SW480 (cell line): ENCODE measurements at places on chromosomes 5 and 9.

GRCh38 chr5:142720641-142721271 lies 34.9 kb upstream of the FGF1 start:
- DNase-seq: peak; percentile 96

DNA sequence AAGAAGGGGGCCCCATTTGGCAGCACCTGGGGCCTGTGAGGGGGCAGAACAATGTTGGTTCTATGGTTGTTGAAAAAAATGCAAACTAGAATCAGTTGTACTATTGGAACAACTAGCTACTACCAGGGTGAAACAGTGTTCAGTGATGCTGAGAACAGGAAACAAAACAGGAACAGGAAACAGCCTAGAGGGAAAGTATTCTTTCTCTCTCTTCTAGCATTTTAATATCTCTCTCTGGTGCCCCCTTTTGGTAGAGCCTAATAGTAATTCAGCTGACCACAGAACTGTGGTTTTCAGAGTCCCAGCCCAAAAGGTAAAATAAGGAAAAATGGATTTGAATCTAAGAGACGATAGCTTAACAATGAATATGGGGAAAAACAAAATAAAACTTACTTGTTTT lies 138.0 kb upstream of the KCNN2 start:
- DNase-seq: no peak

DNA sequence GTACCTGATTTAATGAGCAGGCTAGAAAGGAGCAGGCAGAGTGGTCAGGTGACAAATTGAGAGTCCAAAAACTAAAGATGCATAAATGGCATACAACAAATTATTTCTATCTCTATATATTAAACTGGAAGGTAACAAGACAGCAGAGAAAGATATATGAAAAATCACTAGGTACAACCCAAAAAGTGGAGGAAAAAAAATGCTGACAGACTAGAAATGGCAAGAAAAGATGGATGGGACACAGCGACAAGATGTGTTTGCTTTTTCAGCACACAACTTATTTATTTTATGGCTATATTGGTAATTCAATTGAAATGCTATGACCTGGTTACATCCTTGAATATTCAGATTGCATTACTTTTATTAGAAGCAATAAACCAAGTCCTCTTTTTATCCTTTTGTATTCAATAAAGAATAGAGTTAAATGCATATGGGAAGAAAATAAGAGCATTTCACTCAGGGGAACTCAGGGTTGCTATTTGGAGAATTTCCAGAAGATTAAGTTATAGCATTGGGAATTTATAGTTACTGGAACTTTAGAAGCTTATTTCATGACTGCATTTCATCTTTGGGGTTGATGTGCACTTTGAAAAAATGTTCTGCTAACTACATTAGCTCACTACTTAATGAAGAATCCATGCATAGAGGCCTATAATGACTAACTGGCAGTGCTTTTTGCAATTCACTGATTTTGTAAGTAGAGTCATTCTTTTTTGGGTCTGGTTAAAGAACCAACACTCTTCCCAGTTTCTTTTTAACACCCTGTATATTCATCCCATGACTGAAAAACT lies 566.6 kb upstream of the TUSC1 start:
- DNase-seq: no peak

DNA sequence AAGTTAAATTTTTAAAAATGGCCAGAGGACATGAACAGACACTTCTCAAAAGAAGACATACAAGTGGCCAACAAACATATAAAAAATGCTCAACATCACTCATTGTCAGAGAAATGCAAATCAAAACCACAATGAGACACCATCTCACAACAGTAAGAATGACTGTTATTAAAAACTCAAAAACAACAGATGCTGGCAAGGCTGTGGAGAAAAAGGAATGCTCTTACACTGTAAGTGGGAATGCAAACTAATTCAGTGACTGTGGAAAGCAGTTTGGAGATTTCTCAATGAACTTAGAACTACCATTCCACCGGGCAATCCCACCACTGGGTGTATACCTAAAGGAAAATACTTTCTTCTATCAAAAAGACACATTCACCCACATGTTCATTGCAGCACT lies 168.5 kb upstream of the PIK3R1 start:
- no peak for DNase-seq

DNA sequence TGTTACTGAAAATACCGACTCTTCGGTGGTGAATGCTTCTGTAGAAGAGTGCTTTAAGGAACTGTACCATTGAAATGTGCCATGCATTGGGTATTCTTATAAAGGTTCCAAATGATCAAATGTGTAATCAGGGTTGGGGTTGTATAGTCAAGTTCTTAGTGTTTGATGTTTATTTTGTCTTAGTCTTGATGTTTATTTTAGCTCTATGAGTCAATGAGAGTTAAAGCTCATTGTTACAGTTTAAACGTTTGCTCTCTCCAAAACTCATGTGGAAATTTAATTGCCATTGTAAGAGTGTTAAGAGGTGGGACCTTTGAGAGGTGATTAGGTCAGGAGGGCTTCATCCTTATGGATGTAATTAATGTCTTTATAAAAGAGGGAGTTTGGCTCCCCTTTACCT lies 153.0 kb downstream of the FER start:
- DNase-seq: no peak

DNA sequence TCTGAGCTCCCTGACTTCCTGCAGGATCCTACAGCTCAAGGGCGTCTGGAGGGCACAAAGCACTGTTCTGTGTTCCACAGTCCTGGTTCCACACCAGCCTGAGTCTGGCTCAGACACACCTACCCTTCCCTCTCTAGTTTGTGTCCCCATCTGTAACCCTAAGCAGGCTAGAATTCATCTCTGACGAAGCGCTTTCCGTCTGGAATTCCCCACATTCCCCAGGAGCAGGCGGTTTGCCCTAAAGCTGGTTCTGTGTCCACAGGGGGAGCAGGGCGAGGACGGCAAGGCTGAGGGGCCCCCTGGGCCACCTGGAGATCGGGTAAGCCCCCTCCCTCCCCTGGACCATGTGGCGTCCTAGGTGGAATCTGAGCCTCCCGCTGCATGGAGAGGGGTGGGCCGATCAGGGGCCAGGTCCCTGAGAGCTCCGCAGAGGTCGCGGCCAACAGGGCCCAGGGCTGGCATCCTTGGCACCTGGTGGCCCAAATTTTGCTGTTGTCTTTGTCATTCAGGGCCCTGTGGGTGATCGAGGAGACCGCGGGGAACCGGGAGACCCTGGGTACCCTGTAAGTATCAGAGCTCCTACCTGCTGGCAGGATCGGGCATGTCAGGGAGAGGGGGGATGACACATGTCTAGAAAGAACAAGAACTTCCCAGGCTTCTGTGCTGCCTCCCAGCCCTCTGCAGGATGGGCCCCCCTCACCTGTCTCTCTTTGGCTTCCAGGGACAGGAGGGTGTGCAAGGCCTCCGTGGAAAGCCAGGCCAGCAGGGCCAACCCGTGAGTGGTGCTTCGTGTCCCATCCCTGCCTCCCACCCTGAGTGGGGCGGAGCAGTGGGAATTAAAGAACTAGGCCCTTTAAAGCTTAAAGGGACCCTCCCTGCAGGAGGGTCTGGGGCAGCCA lies 34.5 kb upstream of the ORM1 start:
- peak; percentile 32 for DNase-seq

GRCh38 chr9:94176608-94177007 lies 82.5 kb upstream of the ZNF169 start:
- no peak for DNase-seq

DNA sequence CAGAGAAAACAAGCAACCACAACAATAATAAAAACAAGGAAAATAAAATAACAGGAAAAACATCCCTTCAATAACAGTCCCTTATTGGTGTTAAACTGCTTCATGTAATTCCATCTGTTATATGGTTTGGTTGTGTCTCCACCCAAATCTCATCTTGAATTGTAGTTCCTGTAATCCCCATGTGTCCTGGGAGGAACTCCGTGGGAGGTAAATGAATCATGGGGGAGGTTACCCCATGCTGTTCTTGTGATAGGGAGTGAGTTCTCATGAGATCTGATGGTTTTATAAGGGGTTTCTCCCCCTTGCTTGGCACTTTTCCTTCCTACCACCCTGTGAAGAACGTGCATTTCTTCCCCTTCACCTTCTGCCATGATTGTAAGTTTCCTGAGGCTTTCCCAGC lies 369.8 kb downstream of the TMEM232 start:
- no peak for DNase-seq

- DNase-seq: no peak
These were observed 75.7 kb upstream of the SMARCA2 start for GRCh38 chr9:1939466-1939865.

DNA sequence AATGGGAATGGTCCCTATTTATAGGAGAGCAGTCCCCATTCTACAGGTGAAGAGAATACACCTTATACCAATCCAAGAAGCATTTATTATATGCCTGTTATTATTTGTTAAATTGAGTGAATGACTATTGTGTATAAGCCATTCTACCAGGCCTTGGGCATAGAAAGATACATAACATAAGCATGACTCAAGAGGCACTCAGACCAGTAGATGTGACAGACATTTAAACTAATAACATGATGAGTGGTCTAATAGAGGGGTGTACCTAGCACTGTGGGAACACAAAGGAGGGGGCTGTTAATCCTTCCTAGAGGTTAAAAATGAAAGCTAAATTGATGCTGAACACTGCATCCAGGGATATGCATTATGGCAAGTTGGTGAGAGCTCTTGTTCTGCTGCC lies 145.0 kb upstream of the TNC start:
- peak; percentile 27 for DNase-seq

DNA sequence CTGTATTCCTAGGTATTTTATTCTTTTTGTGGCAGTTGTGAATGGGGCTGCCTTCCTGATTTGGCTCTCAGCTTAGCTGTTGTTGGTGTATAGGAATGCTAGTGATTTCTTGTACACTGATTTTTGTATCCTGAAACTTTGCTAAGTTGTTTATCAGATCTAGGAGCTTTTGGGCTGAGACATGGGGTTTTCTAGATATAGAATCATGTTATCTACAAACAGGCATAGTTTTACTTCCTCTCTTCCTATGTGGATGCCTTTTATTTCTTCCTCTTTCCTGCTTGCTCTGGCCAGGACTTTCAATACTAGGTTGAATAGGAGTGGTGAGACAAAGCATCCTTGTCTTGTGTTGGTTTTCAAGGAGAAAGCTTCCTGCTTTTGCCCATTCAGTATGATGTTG lies 129.9 kb downstream of the DMXL1 start:
- DNase-seq: no peak

DNA sequence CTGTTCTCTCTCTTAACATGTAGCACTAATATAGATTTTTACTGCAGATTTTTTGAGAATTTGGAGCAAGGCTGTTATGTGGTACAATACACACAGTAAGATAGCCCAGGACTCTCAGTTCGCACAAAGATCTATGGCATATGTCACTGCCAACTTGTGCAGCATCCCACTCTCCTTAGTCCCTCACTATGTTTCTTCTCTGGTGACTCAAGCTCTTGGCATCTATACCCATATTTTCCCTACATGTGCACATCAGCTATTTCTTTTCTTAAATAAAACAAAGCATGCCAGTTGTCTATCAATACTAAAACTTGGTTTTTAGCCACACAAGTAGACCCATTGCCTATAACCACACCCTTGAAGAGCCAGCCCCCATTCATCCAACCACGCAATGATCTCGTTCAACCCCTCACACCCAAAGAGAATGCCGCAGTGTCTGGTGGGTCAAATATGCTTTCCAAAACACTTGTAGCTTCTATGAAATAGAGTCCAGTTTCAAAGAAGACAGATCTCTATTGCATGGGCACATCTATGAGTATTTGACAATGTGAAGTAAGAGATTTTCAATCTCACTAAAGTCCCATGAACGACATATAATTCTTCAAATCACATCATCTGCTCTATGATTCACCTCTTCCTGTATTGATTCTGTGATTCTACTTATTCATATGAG lies 18.2 kb upstream of the IL7R start:
- no peak for DNase-seq

DNA sequence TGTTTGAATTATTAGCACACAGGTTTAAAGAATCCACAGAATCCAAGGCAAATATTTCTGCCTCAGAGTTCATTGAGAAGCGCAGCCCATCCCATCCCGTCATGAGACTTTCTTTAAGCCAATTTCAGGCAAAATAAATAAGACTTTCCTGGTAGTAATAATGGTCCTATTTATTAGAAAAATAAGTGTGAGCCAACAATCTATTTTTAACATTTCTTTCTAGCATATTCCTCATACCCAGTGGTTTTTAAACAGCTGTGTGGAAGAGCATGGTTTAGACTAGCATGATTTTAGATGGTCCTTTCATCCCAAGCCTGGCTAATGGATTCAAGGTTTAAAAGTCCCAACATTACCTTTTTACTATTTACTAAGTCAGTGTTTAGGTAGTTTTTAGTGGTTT lies 125.8 kb downstream of the SCAMP1 start:
- DNase-seq: no peak

GRCh38 chr9:86481466-86481865 lies 127.3 kb upstream of the TUT7 start:
- DNase-seq: no peak

GRCh38 chr5:96338091-96338490 lies 95.0 kb downstream of the PCSK1 start:
- DNase-seq: no peak

DNA sequence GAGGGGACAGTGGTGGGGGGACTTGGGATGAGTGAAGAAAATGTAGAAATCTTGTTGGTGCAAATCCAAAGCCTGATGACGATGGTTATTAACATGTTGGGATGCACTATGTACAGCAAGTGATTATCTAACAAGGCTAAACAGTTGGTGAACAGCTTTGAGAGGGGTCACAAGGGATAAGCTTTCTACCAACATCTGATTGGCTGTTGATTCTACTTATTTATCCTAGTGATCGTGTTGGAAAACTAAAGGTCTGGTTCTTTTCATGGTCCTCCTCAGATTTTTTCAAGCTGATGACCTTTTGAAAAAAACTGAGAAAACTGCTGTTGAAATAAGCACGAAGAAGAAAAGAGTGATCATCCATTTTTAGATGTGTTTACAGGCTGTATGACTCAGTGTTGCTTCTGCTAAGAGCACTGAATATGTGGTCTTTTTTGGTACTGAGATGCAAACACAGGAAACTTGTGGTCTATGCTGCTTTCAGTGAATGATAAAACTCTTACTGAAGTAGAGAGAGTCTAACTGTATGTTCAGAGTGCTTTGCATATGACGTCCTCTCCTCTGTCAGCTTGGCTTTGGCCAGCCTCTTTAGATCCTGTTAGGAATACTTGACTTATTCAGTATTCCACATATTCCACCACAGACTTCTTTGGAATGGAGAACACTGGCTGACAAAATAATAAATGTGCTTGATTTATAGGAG lies 174.8 kb downstream of the SLF1 start:
- no peak for DNase-seq

- no peak for DNase-seq
These were observed 674.5 kb downstream of the CETN3 start for GRCh38 chr5:89735082-89735481.

DNA sequence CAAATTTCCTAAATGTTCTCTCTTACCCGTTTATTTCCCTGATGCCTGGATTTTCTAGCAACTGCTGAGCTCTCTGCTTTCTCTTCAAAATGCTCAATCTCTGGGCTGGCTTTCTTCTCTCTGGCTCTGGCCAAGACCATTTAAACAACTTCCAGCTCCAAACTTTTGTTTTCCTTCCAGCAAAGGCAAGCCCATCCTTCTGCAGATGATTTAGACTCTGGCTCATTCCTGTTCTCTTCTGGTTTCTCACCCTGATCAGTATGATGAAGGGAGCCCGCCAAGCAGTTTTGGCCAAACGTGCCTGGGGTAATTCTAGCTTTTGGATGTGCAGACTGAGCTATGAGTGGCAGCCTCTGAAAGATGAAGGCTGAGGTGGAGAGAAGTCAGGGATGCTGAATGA lies 78.1 kb downstream of the HSPA4 start:
- DNase-seq: no peak

- DNase-seq: no peak
These were observed 96.0 kb downstream of the MEGF10 start for GRCh38 chr5:127386557-127386956.
